MM.1S (cell line): ENCODE measurements at places on chromosomes 2 and 18.

GRCh38 chr2:2698182-2699120 is 367.4 kb upstream of the MYT1L start:
- no peak for DNase-seq

DNA sequence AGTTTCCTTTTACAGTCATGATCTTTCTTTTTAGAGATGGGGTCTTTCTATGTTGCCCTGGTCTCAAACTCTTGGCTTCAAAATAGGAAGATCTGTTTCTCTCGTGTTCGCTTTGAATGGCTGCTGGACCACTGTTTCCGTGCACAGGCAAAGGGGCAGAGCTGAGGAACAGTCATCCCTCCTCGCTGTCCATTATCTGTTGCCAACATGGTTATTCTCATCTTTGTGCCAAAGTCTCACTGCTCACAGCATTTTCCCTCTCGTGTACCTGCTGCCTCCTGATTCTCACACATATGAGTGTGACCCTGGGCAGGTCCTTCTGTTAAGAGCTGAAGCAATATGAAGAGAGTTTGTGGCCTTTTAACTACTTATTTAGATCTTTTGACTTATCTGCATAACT is 28.0 kb upstream of the CCNYL1 start:
- no peak for DNase-seq

DNA sequence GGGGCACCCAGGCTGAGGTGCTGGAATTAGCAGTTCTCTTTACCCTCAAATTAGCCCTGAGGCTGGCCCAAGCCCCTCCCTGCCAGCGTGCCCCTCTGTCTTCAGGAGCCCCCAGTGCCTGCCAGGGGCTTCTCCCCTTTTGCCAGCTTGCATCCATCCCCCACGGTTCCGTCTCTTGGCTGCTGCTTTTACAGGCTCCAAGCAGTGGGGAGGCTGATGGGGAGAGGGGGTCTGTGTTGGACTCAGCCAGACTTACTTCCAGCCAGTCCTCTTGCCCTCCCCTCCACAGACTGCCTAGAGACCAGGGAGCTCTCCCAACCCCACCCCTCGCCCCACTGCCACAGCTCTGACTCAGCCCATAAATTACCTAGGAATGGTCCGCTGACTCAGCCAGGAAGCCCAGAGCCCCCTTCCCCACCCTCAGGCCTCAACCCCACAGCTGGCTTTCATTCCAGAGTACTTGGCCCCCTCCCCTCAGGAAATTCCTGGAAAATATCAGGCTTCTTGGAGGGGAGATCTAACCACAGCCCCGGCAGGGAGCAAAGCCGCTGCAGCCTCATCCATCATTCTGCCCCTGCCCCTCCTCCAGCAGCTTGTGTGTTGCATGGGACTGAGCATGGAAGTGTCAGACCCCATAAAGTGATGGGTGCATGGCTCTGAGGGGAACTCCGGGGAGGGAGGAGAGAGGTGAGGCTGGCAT is 184.6 kb downstream of the ZFP36L2 start:
- no peak for DNase-seq

GRCh38 chr18:79527656-79528315 is 132.1 kb downstream of the NFATC1 start:
- DNase-seq = no peak

DNA sequence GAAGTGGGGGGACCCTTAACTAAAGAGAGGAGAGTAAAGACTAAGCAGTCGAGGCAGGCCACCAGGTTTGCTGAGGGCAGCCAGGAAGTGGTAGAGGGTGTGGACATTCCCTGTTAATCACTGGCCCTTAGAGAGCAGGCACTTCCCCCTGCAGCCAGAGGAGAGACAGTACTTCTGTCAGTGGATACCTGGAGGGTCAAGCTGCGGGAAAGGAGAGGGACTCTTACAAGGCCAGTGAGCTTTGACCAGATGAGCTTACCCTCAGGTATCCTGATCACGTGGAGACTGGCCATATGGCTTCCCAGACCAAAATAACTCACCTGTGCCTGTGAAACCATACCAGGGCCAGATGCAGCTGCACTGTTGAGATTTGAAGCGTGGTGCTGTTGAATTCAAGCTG is 28.6 kb downstream of the ITGA6 start:
- peak; percentile 36 for DNase-seq
